ENCODE measurements at places on chromosomes 16 and 17. TPM values are rescaled to one million over a fixed set of nuclear protein-coding genes. Genes with fewer than 3 reads are reported as not detected.

DNA sequence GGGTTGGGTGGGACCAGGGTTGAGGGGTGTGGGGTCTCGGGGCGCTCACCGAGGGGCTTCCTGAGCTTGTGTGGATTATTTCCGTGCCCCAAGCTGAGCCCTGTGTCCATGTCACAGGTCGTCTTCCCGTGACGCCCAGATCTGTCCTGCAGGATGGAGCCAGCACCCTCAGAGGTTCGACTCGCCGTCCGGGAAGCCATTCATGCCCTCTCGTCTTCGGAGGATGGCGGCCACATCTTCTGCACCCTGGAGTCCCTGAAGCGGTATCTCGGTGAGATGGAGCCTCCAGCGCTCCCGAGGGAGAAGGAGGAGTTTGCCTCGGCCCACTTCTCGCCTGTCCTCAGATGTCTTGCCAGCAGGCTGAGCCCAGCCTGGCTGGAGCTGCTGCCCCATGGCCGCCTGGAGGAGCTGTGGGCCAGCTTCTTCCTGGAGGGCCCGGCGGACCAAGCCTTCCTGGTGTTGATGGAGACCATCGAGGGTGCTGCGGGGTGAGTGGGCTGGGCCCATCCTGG, 1.0 kb downstream of the TELO2 start:
- peak; percentile 15 for DNase-seq

DNA sequence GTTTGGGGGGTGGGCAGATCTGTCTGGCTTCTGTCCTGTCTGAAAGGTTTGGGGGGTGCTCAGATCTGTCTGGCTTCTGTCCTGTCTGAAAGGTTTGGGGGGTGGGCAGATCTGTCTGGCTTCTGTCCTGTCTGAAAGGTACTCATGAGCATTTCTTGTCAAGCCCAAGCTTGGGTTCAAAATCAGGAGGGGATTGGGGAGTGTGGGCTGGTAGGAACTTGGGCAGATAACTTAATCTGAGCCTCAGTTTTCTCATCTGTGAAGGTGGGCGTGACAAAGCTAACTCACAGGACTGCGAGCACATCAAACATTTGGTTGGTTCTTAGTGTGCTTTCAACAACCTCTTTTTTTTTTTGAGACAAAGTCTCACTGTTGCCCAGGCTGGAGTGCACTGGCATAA, 35.2 kb downstream of the HAPSTR1 start:
- no peak for DNase-seq

DNA sequence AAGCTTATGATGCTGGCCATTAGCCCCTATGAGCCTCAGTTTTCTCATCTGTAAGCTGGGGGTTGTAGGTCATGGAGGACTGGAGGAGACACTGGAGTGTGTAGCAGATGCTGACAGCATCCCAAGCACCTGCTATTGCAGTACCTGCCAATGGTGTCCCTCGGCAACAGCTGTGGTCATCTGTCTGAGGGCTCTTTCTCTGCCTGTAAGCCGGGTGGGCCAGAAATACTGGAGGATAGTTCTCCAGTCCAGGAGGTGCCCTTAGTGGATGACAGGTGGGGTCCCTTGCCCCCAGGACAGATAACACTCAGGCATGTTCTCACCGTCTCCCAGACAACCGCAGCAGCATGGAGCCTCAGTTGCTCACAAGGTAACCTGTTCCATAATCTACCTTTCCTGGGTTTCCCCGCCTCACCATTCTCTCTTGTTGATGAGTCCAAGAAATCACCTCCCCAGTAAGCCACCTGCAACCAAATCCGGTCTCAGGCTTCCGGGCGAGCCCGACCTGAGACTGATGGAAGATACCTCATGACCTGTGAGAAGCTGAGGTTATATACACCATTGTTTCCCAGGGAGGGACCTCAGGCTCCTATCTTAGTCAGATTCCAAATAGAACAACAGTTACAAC, 23.8 kb downstream of the NLRP1 start:
- DNase-seq, result no peak

DNA sequence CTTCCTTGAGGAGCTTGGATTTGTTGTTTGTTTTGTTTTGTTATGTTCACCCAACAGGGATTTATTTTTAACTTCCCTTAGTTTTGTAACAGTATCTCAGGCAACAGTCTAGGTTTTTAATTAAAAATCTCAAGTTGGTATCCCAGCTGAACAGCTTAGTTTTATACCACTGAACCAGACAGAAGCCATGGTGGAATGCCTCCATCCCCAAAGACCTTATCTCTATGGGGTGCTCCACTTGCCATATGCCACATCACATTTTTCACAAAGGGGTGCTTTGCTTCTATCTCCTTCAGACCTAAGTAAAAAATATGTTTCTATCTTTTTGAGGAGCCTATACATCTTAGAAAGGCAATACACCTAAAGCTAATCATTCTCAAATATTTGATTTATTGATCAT, 715.8 kb upstream of the KIF2B start:
- no peak for DNase-seq

DNA sequence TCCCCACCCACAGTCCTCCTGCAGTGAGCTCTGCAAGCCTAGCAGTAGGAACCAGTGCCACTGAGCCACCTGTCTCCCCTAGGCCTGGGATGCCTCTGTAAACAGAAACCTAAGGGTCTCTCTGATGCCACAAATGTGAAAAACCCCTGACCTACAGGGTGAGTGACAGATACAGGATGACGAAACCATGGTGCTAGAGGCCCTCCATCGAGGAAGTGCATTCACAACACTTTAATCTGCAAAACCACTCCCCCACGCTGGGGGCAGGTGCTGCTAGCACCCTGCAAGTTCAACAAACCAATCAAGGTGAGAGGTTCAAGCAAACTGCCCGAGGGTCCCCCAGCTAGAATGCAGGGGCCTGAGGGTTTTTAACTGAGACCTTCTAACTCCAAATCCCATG, 59.5 kb downstream of the CDYL2 start:
- no peak for DNase-seq

- no peak for DNase-seq
Observed at GRCh38 chr16:30649725-30650368, 913 bp upstream of the PRR14 start.

DNA sequence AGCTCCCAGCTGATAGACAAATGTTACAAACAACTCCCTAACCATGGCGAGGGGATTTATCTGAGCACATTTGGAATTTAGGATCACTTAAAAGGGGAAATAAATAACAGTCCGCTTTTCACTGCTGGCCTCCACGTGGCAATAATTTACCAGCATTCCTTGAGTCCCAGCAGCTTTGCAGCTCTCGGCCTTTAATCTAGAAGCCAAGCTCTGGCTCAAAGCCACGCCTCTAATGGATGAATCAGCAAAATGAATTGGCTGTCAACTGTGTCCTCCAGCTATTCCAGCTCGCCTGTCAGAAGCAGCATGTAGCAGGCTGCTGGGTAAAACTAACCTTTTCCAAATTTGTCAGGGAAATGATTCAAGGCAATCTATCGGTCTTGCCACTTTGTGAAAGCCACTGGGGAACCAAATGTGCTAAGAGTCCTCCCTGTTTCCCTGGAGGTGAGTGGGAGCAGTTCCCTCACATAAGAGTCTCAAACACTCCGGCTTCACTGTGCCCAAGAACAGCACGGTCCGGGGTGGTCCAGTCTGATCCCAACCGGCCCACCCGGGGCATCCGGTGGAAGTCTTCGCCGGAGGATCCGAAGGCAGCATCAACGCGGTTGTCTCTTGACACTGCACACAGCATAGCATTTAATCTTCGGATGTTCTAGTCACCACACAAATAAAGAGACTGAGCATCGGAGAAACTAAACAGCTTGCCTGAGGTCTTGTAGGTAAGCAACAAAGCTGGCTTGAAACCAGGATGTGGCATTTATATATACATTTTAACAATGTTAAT, 143.3 kb downstream of the PARN start:
- DNase-seq, result peak; percentile 95

NDRG4 gene
- total RNA-seq, result 4.4 TPM

GRCh38 chr17:604765-605164, 109.9 kb downstream of the VPS53 start:
- DNase-seq, result no peak

DNA sequence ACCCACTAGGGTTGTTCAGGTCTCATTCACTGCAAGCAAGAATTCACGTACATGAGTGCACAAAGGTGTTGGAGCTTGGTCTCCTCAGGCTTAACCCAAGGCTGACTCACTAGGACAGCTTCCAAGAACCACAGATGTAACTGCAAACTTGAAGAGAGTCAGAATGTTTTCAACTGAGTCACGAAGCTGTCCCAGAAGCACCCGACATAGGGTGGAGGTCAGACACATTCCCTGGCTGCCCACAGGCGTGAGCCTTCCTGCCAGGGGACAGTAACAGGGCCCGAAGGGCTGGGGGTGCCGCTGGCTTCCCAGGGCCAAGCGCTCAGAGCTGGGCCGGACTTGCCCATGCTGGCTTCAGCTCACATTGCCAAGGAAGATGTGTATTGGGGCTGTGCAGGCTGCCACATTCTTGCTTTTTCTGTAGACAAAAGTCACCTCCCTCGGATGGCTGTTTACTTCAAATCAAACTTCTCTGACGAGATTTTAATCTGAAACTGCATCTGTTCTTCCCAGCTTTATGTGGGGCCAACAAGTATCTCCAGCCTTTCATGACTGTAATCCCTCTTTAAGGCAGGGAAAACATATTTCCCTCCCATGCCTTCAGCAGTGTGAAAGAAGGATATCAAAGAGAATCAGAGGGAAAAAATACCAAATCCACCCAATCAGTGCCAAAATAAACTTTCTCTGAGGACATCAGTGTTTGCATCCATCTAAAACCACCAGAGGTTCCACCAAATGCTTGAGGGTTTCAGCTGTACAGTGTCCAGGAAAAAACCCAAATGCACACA, 14.3 kb downstream of the CMTM3 start:
- DNase-seq, result no peak

- no peak for DNase-seq
Observed at GRCh38 chr16:68900009-68900408, 56.7 kb downstream of the TANGO6 start.

- no peak for DNase-seq
Observed at GRCh38 chr17:65745241-65745640, 183.8 kb upstream of the AXIN2 start.

- no peak for DNase-seq
Observed at GRCh38 chr17:19411631-19412030, 599 bp downstream of the RNF112 start.

GDPD1 gene
- 2.7 TPM for total RNA-seq

All from skin of body (tissue), 3 donors.